ENCODE measurements at places on chromosomes 5 and 9.

GRCh38 chr9:32578976-32579375, 6.0 kb upstream of the NDUFB6 start:
- no peak for DNase-seq

- no peak for DNase-seq
Measured at GRCh38 chr9:138028596-138028995, 151.0 kb downstream of the CACNA1B start.

DNA sequence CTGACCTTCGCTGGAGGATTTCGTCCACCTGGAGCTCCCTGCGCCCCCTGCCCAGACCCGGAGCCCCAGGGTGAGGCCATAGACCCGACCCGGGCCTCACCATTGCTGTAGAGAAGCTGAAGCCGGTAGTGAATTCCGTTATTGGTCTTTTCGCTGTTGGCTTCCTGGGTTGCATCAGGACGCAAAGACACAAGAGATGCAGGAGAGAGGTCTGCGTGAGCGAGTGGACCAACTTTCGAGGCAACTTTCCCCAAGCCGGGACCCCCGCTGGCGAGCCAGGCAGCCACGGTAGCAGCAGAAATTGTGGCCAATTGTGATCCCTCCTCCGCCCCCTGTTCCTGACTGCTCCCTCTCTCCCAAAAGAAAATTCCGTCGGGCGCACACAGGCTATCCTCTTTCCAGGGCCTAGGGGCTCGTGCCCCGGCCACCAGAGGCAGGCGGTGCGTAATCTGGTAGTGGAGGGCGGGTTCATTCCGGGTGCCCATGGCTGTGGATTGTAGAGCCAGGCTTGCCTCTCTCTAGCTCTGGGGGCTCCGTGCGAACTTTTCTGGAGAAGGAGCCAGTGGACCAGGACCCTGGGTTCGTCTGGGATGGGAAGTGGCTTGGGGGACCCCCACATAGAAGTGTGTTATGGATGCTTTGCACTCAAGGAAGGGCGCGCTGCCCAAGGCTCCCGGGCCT, 3.3 kb downstream of the EBF1 start:
- DNase-seq = peak; percentile 58

DNA sequence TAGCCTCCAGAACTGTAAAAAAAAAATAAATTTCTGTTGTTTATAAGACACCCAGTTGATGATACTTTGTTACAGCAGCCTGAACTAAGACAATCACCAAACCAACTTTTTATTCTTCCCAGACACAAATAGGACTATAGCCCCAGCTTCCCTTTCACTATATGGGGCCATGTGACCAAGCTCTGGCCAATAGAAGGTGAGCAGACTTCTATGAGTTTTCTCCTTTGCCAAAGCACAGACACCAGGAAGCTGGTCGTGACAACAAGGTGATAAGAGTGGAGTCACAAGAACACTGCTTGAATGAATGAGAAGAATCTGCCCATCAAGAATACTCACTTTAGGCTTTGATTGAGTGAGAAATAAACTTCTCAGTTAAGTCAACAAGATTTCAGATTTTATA, 217.7 kb downstream of the DEPDC1B start:
- DNase-seq = no peak

GRCh38 chr9:86741311-86742208, 205.7 kb downstream of the GAS1 start:
- no peak for DNase-seq
